ENCODE measurements at places on chromosomes 4 and X.

DNA sequence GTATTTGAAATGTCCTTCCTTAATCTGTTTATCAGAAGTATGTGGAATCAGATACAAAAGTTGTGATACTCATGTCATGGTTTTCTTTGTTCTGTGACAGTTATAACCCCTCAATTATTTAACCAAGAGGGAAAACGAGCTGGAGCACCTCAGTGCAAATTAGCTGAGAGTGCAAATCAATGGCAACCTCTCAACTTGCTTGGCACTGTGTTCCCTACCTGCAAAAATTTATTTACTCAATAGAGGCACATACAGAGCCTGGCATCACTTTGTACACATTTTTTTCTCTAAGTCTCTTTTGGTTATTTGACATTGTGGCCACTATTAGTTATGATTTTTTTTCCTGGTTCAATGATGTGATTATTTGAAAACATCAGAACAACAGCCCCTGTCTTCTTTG, 186.2 kb downstream of the STIM2 start:
- no peak for DNase-seq

- no peak for DNase-seq
These were observed 81.7 kb downstream of the RELL1 start for GRCh38 chr4:37604461-37604860.

DNA sequence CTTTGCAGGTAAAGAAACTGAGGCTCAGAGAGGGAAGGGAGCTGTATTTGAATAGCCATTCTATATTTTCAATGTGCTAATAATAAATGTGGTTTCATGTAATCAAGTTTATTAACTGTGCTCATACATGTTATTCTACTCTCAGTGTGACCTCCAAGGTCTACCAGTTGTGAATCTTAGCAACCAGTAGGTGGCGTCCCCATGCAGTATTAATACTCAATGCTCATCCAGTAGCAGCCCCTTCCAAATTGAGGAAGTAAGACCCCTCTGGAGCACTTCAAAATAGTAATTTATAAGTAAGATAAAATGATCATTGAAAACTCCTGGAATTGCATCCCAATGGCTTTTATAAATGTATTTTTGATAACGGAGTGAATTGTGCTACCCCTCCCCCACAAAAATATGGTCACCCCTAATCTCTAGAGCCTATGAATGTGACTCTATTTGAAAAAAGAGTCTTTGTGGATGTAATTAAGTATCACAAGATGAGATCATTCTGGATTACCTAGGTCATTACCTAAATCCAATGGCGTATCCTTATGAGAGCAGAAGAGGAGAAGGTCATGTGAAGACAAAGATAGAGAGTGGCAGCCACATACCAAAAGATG, 20.4 kb upstream of the SEPSECS start:
- DNase-seq, result no peak

GRCh38 chr4:39279416-39279815, 86.7 kb downstream of the RFC1 start:
- DNase-seq, result no peak

GRCh38 chr4:148258535-148258934, 183.7 kb downstream of the NR3C2 start:
- peak; percentile 85 for DNase-seq

GRCh38 chr4:140095694-140096482, 58.1 kb downstream of the MAML3 start:
- peak; percentile 44 for DNase-seq

- no peak for DNase-seq
These were observed 99.7 kb upstream of the SLC7A11 start for GRCh38 chr4:138341739-138342415.

- no peak for DNase-seq
These were observed 448.6 kb downstream of the PCDH18 start for GRCh38 chr4:137083571-137084135.

GRCh38 chr4:176671532-176671931, 121.2 kb downstream of the VEGFC start:
- DNase-seq, result no peak

DNA sequence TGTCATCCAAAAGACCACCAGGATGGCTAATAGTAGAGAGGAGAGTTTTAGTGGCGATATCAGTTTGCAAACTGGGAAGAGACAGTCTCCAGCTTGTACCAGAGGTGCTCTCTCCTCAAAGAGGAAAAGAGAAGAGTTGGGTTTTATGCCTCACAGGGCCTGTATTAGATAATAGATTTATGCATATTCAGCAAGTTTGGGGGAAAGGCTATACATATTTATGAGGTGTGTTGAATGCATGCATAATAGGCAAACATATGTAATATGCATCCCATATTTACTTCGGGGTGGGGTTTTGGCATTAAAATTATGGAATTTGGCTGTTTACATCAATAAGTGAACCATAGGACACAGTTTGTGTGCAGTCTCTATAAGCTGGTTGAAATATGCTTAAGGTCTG, 22.8 kb upstream of the ADGRL3 start:
- no peak for DNase-seq

GRCh38 chrX:109484886-109485285, 3.0 kb upstream of the GUCY2F start:
- DNase-seq, result no peak
